Hematopoietic multipotent progenitor cell treated with erythropoietin and hydrocortisone succinate and interleukin-3 and kit ligand, for 17 days (in vitro differentiated cells): ENCODE measurements at places on chromosomes 6 and 20.
A peak's percentile ranks its signal among the peaks of the same experiment; 100 is the strongest.

GRCh38 chr6:111573892-111574797 lies 31.5 kb downstream of the TRAF3IP2 start:
- DNase-seq: no peak

- no peak for DNase-seq
Observed at GRCh38 chr6:83597511-83597910, 85.2 kb downstream of the PRSS35 start.

DNA sequence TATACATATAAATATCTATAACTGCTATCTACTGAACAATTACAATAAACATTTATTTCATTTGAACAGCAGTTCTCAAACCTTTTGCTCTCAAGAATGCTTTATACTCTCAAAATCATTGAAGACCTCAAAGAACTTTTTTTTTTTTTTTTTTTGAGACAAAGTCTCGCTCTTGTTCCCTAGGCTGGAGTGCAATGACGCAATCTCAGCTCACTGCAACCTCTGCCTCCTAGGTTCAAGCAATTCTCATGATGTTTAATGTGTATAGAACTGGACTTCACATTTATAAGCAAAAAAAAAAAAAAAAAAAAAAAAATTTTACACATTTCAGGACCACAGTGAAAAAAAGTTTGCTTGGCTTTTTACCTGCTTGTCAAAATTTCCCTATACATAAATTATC lies 11.7 kb downstream of the UBE2V1 start:
- no peak for DNase-seq

DNA sequence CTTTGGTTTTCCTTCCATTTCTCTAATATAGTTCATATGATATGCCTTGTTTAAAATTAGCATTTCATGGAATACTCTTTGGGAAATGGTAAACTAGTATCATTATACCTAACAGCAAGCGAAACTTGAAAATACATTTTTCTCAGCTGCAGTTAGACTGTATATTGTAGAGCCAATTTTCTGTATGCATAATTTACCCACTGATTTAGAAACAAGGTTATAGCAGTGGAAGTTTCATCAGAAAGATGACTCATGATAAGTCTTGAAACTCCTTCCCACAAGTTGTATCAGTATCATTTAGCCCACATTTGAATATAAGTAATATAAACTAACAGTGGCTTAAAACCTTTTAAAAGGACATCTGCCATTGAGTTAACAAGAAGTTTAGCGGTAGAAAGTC lies 164.8 kb upstream of the BMP5 start:
- DNase-seq: no peak

DNA sequence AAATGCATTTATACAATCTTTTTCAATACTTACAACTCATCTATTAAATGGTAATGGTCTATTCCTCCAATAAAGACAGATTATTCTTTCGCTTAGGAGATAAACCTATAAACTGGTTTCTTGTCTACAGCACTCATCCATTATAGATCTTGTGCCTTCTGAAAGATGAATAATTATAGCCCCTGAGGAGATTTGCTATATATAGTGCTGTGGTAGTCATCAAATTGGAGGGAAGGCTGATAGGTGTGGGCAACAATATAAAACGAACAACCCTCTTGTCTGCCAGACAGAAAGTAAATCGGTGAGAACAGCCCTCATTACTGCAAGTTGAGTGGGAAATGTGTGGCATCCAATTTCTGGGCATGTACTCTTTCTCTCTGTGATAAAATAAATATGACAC lies 292.5 kb upstream of the CNR1 start:
- DNase-seq: no peak

GRCh38 chr6:134544737-134545136 lies 226.8 kb upstream of the SGK1 start:
- DNase-seq: no peak

DNA sequence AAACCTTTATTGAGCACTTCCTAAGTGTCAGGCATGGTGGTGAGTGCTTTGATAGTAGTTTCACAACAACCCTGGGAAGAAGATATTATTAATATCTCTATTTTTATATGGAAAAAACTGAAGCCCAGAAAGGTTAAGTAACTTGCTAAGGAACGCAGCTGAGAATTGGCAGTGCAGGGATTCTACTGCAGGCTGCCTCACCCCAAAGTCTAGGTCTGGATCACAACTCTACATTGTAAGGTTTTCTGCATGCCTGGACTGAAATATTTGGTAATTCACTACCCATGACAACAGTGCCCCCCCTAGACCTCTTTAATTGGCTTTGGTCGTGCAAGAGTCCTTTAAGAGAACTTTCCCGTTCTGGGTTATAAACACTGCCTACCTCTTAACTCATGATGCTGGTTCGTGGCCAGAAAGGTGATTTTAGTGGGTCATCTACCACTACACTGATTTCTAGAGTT lies 67.1 kb upstream of the KCNQ5 start:
- no peak for DNase-seq

GRCh38 chr6:142407685-142408273 lies 106.0 kb downstream of the ADGRG6 start:
- no peak for DNase-seq

DNA sequence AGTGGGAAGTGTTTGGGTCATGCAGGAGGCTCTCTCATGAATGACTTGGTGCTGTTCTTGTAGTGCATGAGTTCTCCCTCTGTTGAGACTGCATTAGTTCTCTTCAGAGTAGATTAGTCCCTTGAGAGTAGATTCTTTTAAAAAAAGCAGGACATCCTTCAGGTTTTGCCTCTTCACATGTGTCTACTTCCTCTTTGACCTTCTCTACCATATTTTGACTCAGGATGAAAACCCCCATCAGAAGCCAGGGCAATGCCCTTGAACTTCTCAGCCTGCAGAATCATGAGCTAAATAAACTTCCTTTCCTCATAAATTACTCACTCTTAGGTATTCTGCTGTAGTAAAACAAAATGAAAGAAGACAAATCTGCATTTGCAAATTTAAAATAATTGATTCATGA lies 170.3 kb downstream of the CD109 start:
- peak; percentile 2 for DNase-seq

- no peak for DNase-seq
Observed at GRCh38 chr6:152267967-152268845, 369.0 kb downstream of the SYNE1 start.

GRCh38 chr20:33751775-33752174 lies 20.0 kb downstream of the ZNF341 start:
- no peak for DNase-seq

- no peak for DNase-seq
Observed at GRCh38 chr6:110410511-110410910, 4.9 kb downstream of the DDO start.

- DNase-seq: no peak
Observed at GRCh38 chr6:130524552-130524951, 158.7 kb downstream of the TMEM200A start.
